ENCODE measurements at places on chromosomes 6 and 20. TPM values are rescaled to one million over a fixed set of nuclear protein-coding genes. Genes with fewer than 3 reads are reported as not detected.
A peak's percentile ranks its signal among the peaks of the same experiment; 100 is the strongest.

DNA sequence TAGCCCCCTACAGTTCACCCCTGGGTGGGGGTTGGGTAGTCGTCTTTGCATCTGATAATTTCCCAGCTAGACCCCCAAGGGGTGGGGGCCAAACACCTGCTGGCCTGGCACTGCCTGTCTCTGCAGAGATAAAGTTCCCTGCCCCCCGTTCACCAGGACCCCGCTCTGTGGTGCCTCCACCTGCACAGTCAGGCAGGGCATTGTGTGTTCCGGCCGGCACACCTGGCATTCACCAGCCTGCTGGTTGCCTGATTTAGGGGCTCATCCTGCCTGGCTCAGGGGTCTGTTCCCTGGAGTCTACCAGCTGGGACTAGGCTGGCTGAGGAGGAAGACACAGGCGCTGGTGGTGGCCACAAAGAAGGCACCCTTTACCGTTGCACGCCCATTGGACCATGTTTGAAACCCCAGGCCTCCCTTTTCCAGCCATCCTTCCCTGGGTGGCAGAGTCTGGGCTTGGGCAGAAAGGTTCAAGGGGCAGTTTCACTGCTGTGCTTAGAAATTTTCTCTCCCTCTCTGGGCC lies 30.8 kb upstream of the SCRT2 start:
- DNase-seq = no peak

DNA sequence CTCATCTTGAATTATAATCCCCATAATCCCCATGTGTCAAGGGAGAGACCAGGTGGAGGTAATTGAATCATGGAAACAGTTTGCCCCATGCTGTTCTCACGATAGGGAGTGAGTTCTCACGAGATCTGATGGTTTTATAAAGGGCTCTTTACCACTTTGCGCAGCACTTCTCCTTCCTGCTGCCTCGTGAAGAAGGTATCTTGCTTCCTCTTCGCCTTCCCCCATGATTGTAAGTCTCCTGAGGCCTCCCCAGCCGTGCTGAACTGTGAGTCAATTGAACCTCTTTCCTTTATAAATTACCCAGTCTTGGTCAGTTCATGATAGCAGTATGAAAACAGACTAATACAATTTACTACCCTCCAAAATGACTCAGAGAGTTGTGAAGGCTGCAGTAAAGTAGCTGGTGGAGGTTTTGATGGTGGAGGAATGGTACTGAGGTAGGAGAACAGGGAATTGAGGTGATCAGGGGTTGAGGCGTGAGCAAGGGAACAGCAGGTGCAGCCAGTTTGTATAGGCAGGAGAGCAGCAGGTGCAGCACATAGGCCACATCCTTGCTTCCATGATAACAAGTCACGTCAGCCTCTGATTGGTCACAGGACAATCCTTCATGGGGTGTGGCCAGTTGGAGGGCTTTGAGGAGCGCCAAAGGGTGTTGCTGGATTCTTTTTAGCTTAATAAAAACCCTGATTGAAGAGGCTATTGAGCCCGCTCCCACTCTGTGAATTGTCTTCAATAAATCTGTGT lies 150.0 kb downstream of the CDC5L start:
- no peak for DNase-seq

- DNase-seq = no peak
Measured at GRCh38 chr6:129670634-129671033, 39.3 kb downstream of the ARHGAP18 start.

GRCh38 chr6:85050149-85050548 lies 285.8 kb upstream of the TBX18 start:
- DNase-seq = no peak

DNA sequence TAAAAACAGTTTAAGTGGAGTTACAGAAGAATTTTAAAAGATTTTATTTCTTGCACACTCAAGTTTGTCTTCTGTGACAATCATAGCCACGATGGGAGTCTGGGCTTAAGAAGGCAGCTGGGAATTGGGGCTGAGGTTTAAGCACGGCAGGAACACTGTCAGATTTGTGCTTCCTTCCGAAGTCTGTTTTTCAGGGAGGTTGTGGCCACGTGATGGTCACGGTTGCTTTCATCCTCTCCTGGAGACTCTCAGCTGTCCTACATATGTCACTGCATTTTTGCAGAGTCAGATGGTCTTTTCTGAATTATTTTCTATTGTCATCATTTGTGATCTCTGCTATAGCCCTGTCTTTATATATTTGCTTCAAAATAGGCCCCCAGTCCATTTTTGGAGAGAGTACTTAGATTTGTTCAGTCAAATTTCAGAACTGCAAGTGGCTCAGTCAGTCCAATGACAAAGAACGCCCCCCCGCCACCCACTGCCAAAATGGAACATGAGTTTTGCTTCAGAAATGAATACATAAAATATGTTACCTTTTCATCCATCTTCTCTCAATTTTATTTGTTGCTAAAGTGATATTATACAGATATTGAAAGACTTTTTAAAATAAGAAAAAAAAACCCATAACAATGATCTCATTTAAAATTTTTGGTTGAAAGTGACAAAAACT lies 111.8 kb upstream of the ZFP64 start:
- DNase-seq = no peak

- DNase-seq = no peak
Measured at GRCh38 chr6:67068781-67069180, 1361.8 kb upstream of the EYS start.

DNA sequence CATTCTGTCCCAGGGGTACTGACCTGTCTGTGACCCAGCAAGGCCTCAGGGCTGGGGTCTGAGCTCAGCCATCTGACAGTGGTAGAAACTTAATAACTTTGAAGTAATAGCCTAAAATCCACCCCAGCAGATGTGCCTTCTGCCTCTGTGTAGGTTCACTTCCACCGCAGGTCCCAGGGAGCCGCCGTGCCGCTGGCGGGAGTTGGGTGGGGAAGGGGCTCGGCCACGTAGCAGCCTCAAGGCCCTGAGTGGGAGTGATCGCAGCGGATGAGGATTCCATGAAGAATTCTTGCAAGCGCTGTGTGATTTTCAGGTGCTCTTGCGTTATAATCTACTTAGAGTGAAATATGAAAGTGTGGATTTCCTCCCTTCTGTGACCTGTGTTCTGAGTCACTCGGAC lies 163.7 kb downstream of the DTNBP1 start:
- no peak for DNase-seq

DNA sequence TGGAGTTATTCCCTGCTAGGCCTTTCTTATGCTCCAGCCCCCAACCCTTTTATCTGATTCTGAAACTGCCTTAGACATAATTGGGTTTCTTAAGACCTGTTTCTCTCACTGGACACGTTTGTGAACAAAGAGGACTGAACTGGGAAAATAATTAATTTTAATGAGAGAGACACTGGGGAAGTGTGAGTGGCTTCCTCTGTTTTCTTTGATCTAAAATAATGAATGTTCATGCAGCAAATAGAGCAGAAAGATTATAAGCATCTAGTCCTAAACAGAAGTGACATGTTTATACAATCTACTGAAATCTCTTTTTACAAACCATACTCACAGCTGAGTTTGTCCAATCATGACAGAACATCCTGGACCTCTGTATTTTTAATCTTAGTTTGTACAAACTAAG lies 157.6 kb downstream of the SH3BGRL2 start:
- DNase-seq = no peak

GRCh38 chr6:4017834-4018170 lies 61.1 kb downstream of the FAM217A start:
- peak; percentile 65 for DNase-seq

DNA sequence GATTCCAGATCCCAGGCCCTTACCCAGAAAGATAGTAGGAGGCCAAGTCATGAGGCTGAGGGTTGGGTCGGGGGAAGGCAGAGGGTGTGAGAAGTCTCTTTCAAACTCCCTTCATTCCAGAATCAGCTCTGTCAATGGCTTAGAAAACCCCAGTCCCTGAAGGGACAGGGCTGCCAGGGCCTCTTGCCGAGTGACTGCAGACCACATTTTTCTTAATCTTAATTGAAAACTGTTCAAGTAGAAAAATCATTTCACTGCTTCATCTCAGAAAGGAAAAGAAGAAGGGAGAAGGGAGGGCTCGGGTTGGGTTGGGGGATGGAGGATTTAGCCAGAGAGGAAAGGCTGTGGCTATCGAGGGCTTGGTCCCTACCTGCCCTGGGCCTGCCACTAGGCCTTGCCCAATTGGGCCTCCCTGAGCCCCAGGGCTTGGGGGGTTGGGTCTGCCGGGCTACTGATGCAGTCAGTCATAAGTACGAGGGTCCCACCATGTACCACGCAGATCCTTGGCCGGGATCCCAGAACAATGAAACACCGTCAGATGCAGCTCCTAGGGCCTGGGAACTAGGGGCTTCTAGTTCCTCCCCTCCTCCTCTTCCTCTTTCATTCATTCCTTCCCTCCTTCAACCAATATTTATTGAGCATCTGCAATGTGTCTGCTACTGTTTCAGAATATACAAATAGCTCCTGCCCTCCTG lies 44.0 kb upstream of the CTNNBL1 start:
- no peak for DNase-seq

- DNase-seq = no peak
Measured at GRCh38 chr6:111417946-111418345, 65.1 kb downstream of the REV3L start.

DNA sequence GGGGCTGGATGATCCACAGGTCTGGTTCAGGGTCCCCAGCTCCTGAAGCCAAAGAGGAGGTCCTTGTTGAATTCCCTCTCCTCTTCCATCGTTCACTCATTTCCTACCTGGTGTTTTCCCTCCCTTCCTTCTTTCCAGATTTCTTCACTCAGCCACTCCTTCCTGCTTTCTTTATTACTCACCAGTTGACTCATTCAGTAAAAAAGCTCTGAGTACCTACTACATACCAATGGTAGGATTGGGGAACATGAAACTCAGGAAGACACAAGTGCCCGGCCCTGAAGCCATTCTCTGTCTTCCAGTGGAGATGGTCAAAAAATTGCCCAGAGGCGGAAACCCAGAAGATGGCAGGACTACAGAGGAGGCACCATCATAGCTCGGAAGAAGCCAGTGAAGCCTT lies 11.9 kb upstream of the NSFL1C start:
- no peak for DNase-seq

- DNase-seq = no peak
Measured at GRCh38 chr6:91141346-91141745, 554.5 kb upstream of the MAP3K7 start.

- DNase-seq = no peak
Measured at GRCh38 chr6:128336436-128337095, 183.8 kb downstream of the PTPRK start.

HLA-DMB gene
- 71.6 TPM for total RNA-seq

MUC22 gene
- total RNA-seq = not detected

SOX18 gene
- 0.54 TPM for total RNA-seq

SLC35D3 gene
- total RNA-seq = under 0.01 TPM

Measured in hematopoietic multipotent progenitor cell (in vitro differentiated cells).